ENCODE measurements at places on chromosomes 13 and 19.

DNA sequence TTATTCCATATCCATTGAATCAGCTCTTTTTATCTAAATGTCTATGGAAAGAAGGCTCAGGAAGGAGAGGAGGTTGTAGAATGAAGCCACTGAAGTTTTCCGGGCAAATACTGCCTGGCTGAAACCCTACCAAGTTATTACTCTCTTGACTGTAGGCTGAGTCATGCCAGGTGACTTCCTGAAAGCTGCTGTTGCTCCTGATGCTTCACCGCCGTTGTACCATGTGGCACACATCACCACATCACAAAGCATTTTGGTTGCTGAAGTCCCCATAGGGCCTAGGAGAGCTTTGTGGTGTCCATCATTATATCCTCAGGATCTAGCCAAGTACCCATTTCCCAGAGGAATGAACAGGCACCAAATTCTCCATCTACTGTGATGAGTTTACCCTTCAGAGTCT, 11.1 kb upstream of the TDRD12 start:
- DNase-seq: no peak

- no peak for DNase-seq
Measured at GRCh38 chr13:26475176-26476110, 82.0 kb upstream of the WASF3 start.

GRCh38 chr19:45876411-45877197, 9.3 kb downstream of the IRF2BP1 start:
- DNase-seq: no peak

GRCh38 chr19:16581145-16581970, 9.1 kb upstream of the SLC35E1 start:
- DNase-seq: no peak

Data from thoracic aorta (tissue), 2 donors.